ENCODE measurements at places on chromosomes 6 and 20.

DNA sequence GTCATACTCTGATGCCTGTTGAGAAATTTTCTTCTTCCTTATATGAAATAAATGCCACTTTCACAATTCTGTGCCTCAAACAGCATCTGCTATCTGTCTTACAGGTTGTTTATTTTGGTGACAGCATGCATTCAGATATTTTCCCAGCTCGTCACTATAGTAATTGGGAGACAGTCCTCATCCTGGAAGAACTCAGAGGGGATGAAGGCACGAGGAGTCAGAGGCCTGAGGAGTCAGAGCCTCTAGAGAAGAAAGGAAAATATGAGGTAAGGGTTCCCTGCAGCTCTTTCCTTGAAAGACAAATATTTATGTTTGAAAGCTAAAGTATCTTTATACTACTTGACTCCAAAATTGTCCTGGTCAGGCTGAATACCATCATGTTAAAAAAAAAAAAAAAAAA lies 15.8 kb downstream of the TSPYL4 start:
- DNase-seq, result no peak

GRCh38 chr6:32815996-32816395 lies 806 bp downstream of the HLA-DOB start:
- DNase-seq, result no peak

GRCh38 chr20:10629946-10630650 lies 43.7 kb downstream of the JAG1 start:
- DNase-seq, result peak; percentile 75

GRCh38 chr6:72776456-72776855 lies 154.6 kb downstream of the KCNQ5 start:
- DNase-seq, result no peak

- no peak for DNase-seq
Observed at GRCh38 chr20:36149469-36149868, 5.1 kb upstream of the EPB41L1 start.

GRCh38 chr20:59785986-59786795 lies 147.2 kb downstream of the SYCP2 start:
- DNase-seq, result peak; percentile 40

GRCh38 chr20:48008850-48009515 lies 223.7 kb upstream of the SULF2 start:
- no peak for DNase-seq

Measured in ecto neural progenitor cell (in vitro differentiated cells).